ENCODE measurements at places on chromosomes 1 and 21. TPM values are rescaled to one million over a fixed set of nuclear protein-coding genes. Genes with fewer than 3 reads are reported as not detected.

- no peak for DNase-seq
Measured at GRCh38 chr1:234645964-234646363, 36.0 kb upstream of the IRF2BP2 start.

The CELA3B gene
- total RNA-seq, result not detected

The AMY1A gene
- total RNA-seq, result not detected

GRCh38 chr1:109188781-109189180, 24.9 kb upstream of the SARS1 start:
- DNase-seq, result no peak

The HSPG2 gene
- 166 TPM for total RNA-seq

The KRTAP19-1 gene
- total RNA-seq, result not detected

DNA sequence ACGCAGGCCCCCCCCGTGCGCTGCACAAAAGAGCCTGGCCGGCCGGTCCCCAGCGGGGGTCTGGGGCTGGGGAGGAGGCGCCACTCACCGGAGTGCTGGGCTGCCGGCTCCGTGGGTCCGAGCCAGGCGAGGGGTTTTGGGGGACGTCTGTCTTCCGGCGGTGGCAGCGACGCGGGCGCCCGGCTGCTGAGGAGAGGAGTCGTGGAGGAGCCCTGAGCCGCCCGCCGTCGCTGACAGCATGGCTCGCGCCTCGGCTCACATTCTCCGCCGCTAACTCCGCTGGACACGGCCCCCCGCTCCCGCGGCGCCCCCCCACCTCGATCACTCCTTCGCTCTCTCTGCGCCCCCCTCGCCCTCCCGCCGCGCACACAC, 649 bp downstream of the AHDC1 start:
- no peak for DNase-seq

DNA sequence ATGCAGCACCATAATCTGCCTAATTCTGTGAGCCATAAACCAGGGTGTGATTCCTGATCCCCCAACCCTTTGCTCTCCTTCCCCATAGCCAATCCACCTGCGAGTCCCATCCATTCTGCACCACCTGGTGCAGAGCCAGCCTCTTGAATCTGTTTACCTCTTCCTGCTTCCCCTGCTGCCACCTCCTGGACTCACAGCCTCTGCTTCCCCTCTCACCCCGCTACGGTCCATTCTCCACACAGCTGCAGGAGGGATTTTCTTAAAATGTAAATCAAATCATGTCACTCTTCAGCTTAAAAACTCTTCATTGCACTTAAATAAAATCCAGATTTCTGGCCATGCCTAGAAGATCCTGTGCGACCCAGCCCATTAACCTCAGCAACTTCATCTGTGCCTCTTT, 186.7 kb downstream of the FOXD2 start:
- no peak for DNase-seq

GRCh38 chr1:51032936-51033335, 62.9 kb downstream of the CDKN2C start:
- DNase-seq, result no peak

The GOLT1A gene
- not detected for total RNA-seq

The DPH5 gene
- 32.0 TPM for total RNA-seq
